ENCODE measurements at places on chromosomes 7 and 10.
A peak's percentile ranks its signal among the peaks of the same experiment; 100 is the strongest.

DNA sequence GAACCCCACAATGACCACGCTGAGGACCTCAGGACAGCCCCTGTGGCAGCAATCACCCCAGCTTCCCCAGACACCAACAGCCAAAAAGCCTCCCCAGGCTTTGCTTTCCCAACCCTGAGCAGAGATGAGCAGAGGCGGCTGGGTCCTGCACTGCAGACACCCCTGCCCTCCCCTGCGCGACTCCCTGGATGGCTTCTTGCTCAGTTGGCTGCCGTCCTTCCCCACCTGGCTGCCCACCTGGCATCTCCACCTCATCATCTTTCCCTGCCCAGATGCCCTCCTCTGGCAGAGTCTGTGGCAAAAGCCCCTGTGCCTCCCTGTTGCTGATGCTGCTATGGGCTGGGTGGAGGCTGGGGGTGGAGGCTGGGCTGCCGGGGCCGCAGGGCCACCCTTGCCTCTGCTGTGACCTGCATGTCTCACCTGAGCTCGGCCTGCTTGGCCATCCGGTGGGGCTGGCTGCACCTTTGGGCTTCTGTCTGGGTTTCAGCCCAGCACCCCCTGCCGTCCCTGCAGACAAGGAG lies 567.7 kb downstream of the TCERG1L start:
- DNase-seq, result no peak

DNA sequence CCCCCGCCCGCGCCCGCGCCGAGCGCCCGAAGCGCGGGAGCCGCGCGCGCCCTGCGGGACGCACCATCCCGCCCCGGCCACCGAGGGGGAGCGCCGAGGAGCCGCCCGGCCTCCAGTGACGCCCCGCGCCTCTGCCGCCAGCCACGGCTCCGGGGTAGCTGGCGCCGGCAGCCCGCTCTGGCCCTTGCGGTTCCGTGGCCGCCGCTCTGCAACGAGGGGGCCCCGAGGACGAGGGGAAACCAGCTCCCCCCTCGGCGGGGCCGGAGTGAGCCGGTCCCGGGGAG lies at the start of gene PAXIP1:
PAXIP1 (minus strand) TSS at position 33 of the 284 bp plus-strand sequence. CDS start 195 bp downstream, outside the sequence.
- DNase-seq, result no peak

- DNase-seq, result no peak
Observed at GRCh38 chr10:131909014-131909808, 8.4 kb downstream of the PPP2R2D start.

DNA sequence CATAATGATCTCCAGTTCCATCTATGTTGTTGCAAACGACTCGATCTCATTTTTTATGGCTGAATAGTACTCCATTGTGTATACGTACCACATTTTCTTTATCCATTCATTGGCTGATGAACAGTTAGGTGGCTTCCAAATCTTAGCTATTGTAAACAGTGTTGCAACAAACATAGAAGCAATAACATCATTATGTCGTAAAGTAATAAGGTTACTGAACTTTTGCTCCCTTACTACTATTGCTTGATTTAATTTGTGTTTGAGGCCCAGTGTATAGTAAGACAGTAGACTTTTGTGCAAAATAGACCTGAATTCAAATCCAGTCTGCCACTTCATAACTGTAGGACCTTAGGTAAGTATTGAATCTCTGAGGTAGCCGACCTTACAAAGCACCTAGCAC lies 200.1 kb upstream of the CELF2 start:
- DNase-seq, result no peak

DNA sequence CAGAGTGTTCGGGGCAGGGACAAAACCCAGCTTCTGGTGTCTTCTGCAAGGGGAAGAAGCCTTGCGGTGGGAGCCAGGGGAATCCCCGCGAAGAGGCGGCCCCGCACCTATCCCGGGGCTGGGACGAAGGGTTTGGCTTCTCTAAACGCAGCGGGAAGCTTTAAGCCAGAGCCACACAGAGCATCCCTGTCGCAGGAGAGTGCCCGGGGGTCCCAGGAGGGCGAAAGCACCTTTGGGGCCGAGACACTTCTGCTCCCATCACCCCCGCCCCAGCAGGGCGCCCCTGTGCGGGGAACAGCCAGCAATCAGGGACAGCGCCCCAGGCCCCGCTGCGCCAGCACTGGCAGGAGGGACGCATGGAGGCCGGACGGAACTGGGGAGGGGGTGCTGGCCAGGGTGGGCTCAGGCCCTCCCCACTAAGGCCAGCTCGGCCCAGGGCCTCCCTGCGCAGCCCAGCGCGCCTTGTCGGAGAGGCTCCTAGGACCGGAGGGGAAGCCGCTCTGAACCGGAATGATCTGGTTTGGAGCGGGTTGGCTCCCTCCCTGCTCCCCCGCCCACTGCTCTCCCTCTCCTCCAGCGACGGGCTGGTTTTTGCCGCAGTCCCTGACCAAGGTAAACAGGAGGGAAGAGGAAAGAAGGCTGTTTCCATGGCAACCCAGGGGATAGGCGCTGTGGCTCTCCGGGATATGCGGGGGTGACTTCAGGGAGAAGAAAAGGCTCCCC lies 63.9 kb downstream of the TMEM209 start:
- DNase-seq, result peak; percentile 62

GRCh38 chr7:28354601-28355402 lies 57.5 kb upstream of the CREB5 start:
- DNase-seq, result no peak

DNA sequence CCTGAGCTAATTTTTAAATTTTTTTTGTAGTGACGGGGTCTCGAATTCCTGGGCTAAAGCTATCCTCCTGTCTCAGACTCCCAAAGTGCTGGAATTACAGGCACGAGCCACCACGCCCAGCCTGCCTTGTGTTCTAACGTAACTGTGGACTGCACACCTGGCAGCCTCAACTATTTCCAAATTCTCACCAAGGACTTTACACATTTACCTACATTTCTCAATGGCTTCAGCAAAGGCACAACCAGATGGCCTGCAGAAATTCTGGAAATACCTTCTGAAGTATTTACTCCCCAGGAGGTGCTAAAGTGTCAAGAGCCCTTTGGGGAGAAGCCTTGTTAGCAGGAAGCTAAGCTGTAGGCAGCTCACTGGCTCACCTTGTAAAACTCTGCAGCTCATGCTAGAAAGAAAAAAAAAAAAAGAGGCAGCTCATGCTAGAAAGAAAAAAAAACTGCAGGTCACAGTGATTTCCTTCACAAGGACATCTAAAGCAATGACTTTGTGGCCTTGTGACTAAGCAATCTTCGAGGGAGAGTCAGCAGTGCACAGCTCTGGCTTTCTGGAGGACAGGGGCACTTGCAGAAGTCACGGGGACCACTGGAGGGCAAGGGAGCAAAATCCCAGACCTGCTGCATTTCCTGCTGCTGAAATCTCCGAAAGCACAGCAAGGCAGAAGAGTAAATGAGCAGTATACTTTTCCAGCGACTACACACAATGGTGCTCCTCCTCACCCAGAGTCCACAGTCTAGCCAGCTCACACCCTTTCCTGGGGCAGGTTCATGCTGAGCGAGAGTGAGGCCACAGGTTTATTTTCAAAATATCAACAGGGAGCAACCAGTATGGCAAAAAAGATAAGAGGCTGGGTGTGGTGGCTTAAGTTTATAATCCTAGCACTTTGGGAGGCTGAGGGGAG lies 40.4 kb downstream of the BAIAP2L1 start:
- no peak for DNase-seq

- no peak for DNase-seq
Observed at GRCh38 chr10:15879058-15879457, 18.8 kb upstream of the MINDY3 start.

DNA sequence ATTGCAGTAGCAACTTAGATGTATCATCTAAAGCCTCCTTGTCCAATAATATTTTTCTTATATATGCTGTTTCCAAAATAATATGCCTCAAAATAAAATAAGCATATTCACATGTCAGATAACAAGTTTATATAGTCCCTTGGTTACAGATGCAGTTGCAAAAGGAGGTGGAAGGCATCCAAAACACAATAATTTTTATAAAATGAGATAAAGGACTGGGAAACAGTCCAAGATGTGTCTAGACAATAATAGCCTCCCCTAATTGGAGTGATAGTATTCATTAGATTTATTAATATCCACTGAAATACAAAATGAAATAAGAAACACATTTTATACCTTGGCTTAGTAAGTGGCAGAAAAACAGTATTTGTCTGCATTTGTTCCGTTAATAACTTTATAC lies 30.3 kb downstream of the BCAP29 start:
- DNase-seq, result no peak

- no peak for DNase-seq
Observed at GRCh38 chr7:68176974-68177373, 1180.3 kb downstream of the TYW1 start.

DNA sequence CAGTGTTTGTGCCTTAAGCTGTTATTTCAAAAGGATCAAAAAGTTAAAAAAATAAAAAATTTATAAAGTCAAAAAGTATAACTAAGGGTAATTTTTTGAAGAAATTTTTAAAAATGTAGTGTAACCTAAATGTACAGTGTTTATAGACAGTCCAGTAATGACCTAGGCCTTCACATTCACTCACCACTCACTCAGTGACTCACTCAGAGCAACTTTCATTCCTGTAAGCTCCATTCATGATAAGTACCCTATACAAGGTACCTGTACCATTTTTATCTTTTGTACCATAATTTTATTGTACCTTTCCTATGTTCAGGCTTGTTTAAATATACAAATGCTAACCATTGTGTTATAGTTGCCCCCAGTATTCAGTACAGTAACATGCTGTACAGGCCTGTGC lies 21.5 kb downstream of the DNAJC9 start:
- DNase-seq, result no peak

DNA sequence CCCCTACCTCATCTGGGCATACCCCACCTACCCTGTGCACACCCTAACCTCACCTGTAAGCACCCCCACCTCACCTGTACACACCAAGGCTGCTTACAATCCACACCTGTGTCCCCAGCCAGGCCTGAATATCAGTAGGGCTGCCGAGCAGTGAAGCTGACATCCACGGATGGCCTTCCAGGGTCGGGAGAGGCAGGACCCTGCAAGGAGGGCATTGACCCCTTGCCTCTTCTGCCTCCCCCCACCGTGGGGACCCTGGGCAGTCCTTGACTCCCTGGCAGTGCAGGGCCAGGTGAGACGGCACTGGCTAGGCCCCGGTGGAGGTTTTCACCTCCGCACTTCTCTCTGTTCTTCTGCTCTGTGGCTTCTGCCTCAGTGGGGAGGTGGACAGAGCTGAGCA lies 37.6 kb upstream of the ELFN1 start:
- DNase-seq, result no peak

- DNase-seq, result no peak
Observed at GRCh38 chr7:119281181-119281846, 991.7 kb upstream of the KCND2 start.

- no peak for DNase-seq
Observed at GRCh38 chr7:15245831-15246230, 316.0 kb downstream of the AGMO start.

DNA sequence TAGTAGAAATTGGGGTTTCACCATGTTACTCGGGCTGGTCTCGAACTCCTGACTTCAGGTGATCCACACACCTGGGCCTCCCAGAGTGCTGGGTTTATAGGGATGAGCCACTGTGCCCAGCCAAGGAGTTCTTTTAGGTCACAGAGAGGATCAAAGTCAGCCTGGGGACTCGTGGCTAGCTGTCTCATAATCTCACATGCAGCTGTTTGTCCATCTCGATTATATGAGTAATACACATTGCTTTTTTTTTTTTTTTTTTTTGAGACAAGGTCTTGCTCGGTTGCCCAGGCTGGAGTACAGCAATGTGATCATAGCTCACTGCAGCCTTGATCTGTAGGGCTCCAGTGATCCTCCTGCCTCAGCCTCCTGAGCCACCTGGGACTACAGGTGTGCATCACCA lies 2.2 kb downstream of the IFT22 start:
- no peak for DNase-seq

DNA sequence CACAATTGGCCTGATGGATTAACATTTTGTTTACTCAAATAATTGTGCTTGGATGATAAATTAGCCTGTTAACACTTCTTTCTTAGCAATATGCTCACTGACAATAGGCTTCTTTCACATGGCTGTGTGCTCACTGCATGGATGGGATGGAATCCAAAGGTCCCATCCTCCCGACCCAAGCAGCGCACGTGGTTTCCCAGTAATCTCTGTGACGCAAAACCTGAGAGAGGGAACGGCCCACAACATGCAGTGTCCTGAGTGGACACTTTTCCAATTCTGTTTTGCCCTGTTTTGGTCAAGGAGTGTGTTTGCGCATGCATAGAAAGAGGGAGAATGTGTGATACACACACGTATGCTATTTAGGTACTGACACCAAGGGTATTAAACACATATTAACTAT lies 42.1 kb upstream of the RASGEF1A start:
- DNase-seq, result peak; percentile 84

GRCh38 chr10:35882422-35883150 lies 240.5 kb upstream of the FZD8 start:
- no peak for DNase-seq

- DNase-seq, result no peak
Observed at GRCh38 chr10:12659706-12660105, 310.4 kb downstream of the CAMK1D start.

DNA sequence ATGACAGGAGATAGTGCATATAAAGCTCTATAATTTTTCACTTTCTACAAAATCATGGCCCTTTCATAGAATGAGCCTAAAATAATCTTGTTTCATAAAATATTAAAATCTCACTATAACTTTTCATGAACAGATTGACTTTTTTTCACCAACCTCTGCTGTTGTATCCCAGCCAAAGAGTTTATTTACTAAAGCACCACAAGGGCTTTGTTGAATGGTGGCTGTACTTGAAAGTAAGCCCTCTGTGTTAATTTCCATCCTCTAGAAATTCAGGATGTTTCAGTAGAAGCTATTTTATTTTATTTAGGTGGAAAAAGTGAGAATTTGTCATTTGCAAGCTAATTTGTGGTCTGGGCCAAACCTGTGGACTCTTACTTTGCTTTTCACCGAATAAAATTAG lies 30.2 kb downstream of the THNSL1 start:
- DNase-seq, result no peak

GRCh38 chr7:33232632-33233145 lies 103.3 kb downstream of the BBS9 start:
- no peak for DNase-seq

DNA sequence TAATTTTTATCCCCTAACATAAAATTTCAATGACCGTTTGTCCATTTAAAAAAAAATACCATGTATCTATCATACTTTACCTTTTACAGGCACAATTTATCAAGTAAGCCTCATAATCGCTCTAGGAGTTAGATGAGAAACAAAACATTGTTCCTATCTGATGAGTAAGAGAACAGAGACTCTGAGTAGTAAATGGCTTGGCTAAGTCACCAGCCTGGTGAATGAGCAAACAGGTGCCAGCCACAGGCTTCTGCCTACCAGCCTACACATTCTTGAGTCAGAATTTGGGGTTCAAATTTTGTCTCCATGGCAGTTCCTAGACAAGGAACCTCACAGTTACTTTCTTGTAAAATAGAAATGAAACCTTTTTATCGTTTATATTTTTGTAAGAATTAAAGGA lies 235.4 kb downstream of the HGF start:
- no peak for DNase-seq

GRCh38 chr10:95759233-95759826 lies 3.4 kb downstream of the ENTPD1 start:
- DNase-seq, result no peak
